ENCODE measurements at places on chromosomes 7 and 10.
A peak's percentile ranks its signal among the peaks of the same experiment; 100 is the strongest.

GRCh38 chr10:124447751-124448466, 1.9 kb downstream of the NKX1-2 start:
- DNase-seq = no peak

- peak; percentile 80 for DNase-seq
Measured at GRCh38 chr7:1889556-1890181, 219.6 kb downstream of the ELFN1 start.

DNA sequence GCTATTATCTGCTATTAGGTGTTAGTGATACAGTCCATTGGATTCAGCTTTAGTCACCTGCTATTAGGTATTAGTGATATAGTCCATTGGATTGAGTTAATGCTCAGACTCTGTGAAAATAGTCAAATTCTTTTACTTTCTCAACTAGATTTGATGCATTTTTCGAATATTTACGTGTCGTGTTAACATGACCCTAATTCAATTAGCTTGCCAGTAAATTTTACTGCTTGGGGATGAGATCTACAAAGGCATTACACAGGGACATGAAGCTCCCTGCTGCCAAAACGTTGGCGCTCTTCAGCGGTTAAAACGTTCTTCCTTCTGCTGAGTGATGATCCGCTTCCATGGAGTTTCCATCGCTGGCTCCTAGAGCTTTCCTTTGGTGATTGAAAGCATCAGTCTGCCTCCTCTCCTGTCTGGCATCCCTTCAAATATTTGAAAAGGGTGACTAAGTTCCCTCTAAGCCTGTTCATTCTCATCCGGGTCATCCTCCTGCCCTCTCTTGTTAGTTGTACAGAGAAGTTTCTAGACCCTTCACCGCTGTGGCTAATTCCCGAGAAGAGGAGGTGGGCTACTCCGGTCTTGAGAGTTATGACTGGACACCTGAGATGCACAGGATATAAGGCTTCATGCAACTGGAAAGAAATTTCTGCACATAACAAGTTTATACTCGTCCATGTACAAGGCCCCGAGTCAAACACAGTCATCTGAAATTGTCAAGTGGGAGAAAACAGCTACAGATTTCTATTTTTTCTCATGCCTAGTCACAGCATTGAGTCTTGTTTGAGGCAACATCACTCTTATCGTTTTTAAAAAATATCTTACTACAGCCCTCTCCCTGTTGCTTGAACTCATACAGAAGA, 254.0 kb downstream of the KLF6 start:
- peak; percentile 17 for DNase-seq

- DNase-seq = no peak
Measured at GRCh38 chr10:117217196-117217761, 20.0 kb downstream of the KCNK18 start.

DNA sequence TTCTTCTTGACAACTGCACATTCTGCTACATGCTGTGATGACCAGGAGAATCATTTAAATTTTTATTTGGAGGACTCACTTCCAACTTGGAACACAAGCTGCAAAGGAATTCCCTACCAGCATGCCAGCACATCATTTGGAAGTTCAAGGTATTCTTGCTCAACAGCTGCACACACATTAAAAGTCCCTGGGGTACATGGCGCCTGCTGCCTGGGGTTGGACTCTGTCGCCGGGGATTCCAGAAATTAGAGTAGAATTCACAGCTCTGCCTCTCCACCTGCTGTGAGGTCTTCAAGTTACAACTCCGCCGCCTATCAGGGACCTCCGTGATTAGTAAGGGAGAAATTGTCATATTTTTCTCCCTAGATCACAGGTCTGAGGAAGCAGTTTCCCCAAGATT, 1.1 kb downstream of the ZNF32 start:
- DNase-seq = no peak

- DNase-seq = no peak
Measured at GRCh38 chr7:963236-964078, 9.0 kb upstream of the ADAP1 start.

GRCh38 chr7:91922857-91923256, 17.8 kb upstream of the AKAP9 start:
- DNase-seq = peak; percentile 38

- DNase-seq = no peak
Measured at GRCh38 chr10:30231071-30231652, 117.9 kb downstream of the MTPAP start.

GRCh38 chr10:132383751-132384196, 13.2 kb upstream of the PWWP2B start:
- no peak for DNase-seq

DNA sequence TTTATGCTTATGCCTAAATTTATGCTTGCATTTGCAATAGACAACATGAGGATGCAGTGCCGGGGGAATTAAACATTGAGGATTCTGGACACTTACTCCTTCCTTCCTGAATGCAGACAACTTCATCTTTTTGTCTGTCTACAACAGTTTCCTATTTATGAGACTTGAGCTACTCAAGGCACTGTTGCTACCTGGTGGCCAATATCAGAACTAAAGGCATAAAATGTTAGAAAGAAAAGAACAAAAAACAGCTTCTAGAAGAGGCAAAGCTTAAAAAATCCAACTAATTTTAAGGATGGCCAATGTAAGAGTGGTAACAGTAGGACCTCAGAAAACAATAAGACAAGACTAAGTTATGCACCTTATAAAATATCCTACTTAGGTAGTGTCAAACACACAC, 144.5 kb upstream of the PTN start:
- DNase-seq = peak; percentile 45

DNA sequence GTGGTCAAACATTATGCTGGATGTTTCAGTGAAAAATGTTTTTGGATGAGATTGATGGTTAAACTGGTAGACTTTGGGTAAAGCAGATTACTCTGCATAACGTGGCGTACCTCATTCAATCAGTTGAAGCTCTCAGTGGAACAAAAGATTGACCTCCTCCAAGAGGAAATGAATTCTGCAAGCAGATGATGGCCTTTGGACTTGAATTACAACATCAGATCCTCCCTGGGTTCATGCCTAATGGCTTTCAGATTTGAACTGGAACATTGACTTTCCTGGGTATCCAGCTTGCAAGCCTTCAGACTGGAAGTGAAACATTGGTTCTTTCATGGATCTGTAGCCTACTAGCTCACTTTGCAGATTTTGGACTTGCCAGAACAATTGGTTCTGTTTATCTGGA, 169.3 kb upstream of the MALRD1 start:
- no peak for DNase-seq

DNA sequence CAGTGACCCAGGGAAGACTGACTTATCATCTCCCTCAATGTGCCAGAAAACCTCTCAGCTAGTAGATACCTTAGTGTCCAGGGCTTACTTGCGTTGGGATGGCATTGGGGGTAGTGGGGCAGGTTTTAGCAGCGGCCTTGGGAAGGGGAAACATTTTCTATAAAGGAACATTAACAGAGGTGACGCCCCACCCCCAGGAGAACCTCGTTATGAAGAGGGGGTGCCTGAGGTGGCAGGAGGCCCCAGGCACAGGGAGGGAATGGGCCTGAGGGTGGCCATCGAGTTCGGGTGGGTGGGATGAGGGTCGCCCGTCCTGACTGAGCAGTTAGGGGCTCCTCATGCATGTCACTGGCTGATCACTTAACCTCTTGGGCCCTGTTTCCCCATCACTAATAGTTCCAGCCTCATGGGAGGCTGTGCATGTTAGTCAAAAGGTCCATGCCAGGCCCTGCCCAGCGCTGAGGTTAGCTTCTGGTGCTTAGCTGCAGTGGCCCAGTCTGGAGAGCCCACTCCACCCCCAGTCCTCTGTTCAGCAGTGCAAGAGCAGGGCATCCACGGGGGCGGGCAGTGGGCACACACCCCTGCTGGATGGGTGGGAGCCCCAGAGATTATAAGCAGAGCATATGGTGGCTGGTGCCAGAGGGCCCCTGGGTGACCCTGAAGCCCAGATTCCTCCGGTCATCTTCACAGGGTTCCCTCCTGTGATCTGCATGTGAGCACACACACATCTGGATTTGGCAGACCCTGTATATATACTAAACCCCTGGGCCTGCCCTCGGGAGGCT, 27.0 kb downstream of the UNC5B start:
- DNase-seq = no peak

DNA sequence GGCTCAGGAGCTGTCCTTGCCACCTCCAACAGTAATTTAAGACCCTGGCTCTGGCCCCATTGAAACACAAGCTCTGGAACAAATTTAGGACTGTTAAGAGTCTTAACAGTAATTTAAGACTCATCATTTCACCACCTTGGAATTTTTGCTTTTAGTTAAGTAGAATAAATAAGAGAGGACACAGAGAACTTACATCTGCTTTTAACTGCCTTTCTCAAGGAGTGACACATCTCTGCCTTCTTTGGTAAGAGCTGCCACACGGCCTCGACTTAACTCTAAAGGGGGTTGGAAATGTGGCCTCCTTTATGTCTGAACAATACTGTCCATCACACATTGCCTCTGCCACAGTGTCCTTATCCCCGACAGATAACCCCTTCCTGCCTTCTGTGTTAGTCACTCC, 77.9 kb downstream of the HERPUD2 start:
- peak; percentile 56 for DNase-seq

DNA sequence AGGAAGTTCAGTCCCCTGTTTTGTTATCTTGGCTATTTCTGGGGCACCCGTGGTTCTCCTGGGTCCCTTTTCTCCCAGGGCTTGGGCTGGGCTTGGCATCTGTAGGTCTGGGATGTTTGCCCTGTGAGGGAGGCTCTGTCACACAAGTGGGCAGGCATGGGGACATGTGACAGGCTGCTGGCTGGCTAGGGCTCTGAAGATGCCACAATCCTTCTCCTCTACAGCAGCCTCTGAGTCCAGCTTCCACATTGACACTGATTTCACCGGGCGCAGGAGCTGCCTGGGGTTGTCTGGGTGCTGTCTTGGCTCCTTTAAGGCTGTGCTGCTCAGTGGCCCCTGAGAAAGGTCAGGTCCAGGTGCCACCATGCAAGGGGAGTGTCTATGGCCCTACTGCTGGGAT, 37.4 kb upstream of the ZNF716 start:
- no peak for DNase-seq

DNA sequence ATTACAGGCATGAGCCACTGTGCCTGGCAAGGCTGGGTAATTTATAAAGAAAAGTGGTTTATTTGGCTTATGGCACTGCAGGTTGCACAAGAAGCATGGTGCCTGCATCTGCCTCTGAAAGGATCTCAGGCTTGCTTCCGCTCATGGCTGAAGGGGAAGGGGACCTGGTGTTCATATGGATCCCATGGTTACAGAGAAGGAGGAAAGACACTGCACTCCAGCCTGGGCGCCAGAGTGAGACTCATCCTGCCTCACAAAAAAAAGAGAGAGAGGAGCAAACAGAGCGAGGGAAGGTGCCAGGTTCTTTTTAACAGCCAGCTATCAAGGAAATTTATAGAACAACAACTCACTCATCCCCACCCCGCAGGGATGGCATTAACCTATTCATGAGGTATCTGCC, 36.2 kb downstream of the HIP1 start:
- DNase-seq = no peak

DNA sequence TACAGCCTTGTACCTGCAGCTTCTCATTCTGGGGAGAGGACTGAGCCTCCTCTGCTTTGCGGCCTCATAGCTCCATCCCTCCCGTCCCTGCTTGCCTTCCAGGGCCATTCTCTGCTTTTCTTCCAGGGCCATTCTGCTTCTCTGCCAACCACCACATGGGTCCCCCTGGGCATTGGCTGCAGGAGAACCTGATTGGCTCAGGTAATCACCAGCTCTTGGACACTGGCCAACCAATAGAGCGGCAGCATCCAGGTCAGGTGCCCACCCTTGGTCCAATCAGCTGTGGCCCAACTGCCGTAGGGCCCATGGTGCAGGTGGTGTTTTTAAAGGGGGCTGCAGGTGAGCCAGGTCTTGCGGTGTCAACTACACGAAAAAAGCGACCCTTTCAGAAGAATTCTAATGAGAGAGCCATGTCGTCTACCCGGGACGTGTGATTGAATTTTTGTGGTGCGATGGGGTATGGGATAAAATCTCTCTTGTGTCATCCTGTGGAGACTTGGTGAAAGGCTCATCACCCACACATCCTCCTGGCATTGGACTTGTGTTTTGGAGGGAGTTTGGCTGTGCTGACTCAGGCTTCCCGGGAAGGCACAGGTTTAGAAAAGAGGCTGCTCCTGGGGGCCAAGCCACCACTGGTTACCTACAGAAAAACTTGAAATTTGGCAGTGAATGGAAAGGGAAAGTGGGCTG, 46.0 kb upstream of the PODXL start:
- no peak for DNase-seq

GRCh38 chr7:135342887-135343286, 109.2 kb downstream of the STRA8 start:
- DNase-seq = peak; percentile 5

DNA sequence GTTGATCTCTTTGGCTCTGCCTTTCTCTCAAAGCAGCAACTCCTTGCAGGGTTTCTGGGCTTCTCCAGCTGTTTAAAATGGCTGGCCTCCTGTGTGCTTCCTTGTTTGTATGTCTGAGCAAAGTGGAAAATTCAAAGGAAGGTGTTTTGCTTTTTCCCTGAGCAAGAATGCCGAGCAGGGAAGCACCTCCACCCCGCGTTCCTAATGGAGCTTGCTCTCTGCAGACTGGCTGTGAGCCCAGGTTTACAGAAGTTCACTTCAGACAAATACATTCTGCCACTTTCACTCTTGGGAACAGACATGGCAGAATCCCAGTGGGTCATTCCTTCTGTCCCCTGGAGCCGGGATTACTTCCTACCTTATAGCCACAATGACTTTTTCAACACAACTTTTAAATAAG, 181.8 kb upstream of the AGK start:
- DNase-seq = no peak

DNA sequence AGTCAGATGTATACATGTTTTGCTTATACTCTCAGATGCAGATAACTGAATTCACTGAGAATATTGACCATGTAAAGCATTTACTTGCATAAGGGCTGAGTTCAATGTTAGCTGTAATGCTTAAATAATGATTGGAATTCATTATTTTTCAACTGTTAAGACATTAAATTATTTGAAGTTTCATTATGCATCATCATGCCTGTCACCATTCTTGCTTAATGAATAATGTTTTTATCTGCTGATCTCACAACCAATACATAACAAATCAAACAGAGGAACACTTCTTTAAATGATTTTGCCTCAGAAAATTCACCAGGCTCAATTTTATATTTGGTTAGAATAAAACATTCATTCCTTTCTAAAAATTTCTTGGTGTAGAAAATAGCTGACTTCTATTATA, 233.4 kb downstream of the GPR37 start:
- peak; percentile 41 for DNase-seq

GRCh38 chr7:114472896-114473512, 58.4 kb downstream of the FOXP2 start:
- DNase-seq = no peak

- peak; percentile 91 for DNase-seq
Measured at GRCh38 chr7:143295870-143296269, 7.7 kb downstream of the CASP2 start.

DNA sequence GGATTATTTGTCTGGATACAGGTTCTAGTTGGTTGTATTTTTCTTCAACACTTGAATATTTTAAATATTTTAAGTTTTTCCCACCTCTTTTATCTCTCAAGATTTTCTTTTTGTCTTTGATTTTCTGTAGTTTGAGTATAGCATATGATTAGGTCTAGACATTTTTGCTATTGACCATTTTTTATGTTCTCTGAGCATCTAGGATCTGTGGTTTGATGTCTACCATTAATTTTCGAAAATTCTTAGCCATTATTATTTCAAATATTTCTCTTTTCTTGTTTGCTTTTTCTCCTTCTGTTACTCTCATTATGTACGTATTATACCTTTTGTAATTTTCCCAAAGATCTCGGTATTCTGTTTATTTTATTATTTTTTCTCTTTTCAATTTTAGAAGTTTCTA, 219.1 kb downstream of the ITGB1 start:
- DNase-seq = no peak

GRCh38 chr7:44087911-44088838, 5.8 kb upstream of the POLM start:
- DNase-seq = peak; percentile 81

All from IMR-90 (cell line).